ENCODE measurements at places on chromosomes 6 and 20. TPM values are rescaled to one million over a fixed set of nuclear protein-coding genes. Genes with fewer than 3 reads are reported as not detected.

Gene KCTD20
- 57.6 TPM for total RNA-seq

Gene BHLHE23
- not detected for total RNA-seq

Gene SIRPB2
- not detected for total RNA-seq

Gene MAPK14
- 72.5 TPM for total RNA-seq

Gene MPC1
- 11.8 TPM for total RNA-seq

Gene FHL5
- not detected for total RNA-seq

Gene CLDN20
- total RNA-seq: not detected

Gene NKX2-4
- not detected for total RNA-seq

Gene EIF6
- 120 TPM for total RNA-seq

Gene OXT
- not detected for total RNA-seq

Gene ULBP1
- total RNA-seq: 1.7 TPM

Gene LRFN2
- total RNA-seq: not detected

Gene LY6G5C
- 1.1 TPM for total RNA-seq

Gene ECT2L
- total RNA-seq: under 0.01 TPM

Gene ADTRP
- 2.6 TPM for total RNA-seq

Gene HLA-DMB
- total RNA-seq: 0.09 TPM

Gene PHACTR3
- total RNA-seq: not detected

Gene DLK2
- 0.36 TPM for total RNA-seq

Gene LHFPL5
- not detected for total RNA-seq

Gene PNPLA1
- total RNA-seq: not detected

Gene FLRT3
- total RNA-seq: 0.54 TPM

Gene FANCE
- total RNA-seq: 7.7 TPM

Gene CDH22
- total RNA-seq: not detected

Gene C6orf15
- total RNA-seq: not detected

Gene CST4
- total RNA-seq: not detected

Gene RHAG
- total RNA-seq: not detected

Gene DLL1
- total RNA-seq: 4.9 TPM

Gene NR2E1
- total RNA-seq: not detected

Gene MCHR2
- not detected for total RNA-seq

Gene DST
- total RNA-seq: 505 TPM

Gene MYT1
- not detected for total RNA-seq

Gene ASXL1
- 85.9 TPM for total RNA-seq

Gene CLPSL2
- not detected for total RNA-seq

Gene GABBR1
- 11.7 TPM for total RNA-seq

Gene ATP6V1G2
- 3.8 TPM for total RNA-seq

Gene MUC21
- not detected for total RNA-seq
